ENCODE measurements at places on chromosomes 3 and 15.

GRCh38 chr3:191342006-191342405 lies 11.7 kb upstream of the UTS2B start:
- no peak for DNase-seq

DNA sequence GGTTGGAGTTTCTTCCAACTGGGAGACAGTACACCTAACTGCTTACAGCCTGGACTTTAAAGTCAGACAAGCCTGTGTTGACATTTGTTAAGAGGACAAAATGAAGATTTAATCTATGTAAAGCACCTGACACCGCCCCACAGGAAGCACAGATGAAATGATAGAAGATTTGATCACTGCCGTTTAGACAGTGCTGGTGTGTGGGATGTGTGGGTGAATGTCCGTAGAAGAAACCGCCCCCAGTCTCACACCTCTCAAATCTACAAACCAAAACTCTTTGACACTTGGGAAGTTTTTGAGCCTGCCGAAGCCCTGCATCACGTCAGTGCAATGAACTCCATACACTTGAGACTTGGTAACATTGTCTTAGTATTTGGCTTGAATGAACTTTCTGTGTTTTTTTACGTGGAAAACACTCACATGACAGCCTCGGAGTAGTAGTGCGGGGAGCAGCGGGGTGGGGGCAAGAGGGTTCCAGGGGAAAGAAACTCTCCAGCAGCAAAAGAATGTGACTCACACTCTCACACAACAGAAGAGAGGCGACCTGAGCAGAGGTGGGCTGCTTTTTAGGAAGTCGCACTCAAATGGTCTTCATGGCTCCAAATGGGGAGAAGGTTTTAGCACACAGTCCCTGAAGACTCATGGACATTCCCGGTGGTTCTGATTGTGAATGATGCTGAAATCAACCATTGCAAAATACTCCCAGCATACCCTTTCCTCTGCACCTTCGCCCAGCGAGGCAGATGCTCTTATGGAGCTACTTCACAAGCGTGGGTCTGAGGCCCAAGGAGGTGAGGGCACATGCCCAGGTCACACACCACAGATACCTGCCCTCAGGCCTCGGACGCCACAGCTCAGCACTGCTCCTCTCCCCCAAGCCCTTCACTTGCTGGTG lies 79.2 kb downstream of the SRGAP3 start:
- DNase-seq, result no peak

GRCh38 chr15:96353930-96354730 lies 23.6 kb downstream of the NR2F2 start:
- DNase-seq, result peak; percentile 85

GRCh38 chr3:180267202-180267843 lies 230.6 kb upstream of the PEX5L start:
- DNase-seq, result no peak

GRCh38 chr15:90063770-90064247 lies 38.5 kb downstream of the IDH2 start:
- no peak for DNase-seq

DNA sequence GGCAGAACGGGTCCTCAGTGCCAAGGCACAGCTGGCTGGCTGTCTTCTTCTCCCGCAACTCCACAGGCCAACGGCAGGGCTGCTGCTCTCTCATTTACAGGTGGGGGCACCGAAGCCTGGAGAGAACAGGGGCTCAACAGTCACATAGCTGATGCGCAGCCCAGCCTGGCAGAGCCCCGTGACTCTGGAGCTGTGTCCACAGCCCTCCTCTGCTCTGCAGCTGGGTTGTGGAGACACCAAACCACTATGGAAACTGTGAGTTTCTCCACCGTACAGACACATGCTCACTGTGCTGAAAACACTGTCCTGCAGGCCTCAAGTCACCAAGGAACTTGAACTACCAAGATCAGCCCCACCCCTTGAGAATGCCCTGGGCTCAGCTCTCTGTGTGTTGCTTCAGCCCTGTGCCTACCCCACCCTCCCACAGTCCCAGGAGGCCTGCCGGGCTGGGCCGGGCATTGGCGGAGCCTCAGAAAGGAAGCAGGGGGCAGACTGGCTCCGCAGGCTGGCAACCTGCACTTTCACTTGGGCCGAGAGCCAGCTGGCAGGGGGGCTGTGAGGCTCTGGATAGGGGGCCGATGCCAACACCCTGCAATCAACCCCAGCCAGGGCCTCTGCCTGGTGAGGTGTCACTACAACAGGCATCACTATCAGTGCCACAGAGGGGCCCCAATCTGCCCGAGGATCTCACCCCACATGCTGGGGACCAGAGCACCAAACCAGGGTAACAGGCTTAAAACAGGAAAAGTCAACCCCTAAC lies 113.7 kb upstream of the RPL32 start:
- DNase-seq, result peak; percentile 80

GRCh38 chr3:19213603-19214220 lies 65.4 kb downstream of the KCNH8 start:
- no peak for DNase-seq

DNA sequence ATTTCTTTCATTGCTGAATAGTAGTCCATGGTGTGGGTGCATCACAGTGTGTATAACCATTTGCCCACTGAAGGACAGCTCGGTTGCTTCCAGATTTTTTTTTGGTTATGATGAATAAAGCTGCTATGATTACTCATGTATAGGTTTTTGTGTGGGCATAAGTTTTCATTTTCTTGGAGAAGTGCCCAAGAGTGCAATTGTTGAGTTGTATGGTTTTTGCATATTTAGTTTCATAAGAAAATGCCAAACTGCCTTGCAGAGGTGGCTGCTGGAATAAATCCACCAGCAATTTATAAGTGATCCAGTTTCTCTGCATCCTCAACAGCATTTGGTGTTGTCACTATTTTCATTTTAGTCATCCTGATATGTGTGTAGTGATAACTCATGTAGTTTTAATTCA lies 8.4 kb upstream of the SPESP1 start:
- DNase-seq, result no peak

DNA sequence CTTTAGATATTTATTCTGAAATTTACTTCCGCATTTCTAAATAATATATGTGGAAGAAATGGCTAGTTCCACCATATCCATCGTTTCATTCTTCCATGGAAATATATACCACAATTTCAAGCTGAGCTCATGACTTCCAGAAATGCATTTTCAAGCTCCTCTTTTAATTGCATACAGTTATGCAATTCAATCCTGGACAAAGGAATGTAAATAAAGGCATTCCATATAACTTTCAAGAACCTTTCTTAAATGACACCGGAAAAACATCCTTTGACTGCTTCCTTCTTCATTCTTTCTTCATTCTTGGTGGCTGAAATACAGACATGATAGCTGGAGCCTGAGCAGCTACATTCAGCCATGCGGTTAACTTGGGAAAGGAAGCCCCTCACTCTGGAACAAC lies 185.2 kb upstream of the GADL1 start:
- DNase-seq, result no peak

DNA sequence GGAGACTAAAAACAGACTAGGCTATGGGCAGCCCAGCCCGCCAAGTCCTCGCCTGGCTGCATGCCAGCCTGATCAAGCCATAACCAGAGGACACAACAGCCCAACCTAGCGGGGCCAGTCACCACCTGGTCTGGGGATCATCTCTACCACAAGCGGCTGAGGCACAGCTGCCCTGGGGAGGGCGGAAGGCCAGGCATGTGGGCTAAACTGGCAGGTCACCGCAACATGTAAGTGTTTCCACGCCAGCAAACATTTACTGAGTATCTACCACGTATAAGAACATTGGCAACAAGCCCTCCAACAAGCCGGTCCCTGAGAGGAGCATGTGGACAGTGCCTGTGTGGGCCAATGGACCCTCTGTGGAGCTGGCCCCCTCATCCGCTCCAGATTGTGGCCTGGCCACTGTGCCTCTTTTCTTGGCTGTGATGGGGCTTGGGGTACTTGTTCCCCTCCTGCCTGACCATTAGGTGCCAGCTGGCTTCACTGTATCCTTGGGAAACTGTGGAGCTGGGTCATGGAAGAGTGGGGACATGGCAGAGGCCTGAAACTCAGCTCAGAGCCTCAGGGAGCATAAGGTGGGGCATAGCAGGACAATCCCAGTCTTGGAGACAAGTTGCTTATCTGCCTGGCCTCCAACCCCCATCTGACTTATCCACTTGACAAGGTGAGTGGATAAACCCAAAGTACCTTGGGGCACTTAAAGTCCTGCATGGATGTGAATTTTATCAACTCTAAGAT lies 9.0 kb downstream of the UBXN7 start:
- no peak for DNase-seq

- DNase-seq, result no peak
These were observed 70.7 kb downstream of the WNT5A start for GRCh38 chr3:55416331-55416821.

- no peak for DNase-seq
These were observed 134.2 kb downstream of the WNT7A start for GRCh38 chr3:13745636-13746035.

DNA sequence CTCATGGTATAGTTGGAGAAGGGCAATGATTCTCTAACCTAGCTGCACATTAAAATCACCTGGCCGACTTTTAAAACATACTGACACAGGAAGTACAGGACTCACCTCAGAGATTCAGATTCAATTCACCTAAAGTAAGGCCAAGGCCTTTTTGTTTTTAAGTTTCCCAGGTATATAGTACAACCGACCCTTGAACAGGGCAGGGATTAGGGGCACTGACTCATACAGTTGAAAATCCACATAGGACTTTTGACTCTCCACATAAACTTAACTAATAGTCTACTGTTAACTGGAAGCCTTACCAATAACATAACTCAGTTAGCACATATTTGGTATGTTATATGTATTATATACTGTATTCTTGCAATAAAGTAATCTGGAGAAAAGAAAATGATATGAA lies 129.5 kb upstream of the ABI3BP start:
- no peak for DNase-seq

DNA sequence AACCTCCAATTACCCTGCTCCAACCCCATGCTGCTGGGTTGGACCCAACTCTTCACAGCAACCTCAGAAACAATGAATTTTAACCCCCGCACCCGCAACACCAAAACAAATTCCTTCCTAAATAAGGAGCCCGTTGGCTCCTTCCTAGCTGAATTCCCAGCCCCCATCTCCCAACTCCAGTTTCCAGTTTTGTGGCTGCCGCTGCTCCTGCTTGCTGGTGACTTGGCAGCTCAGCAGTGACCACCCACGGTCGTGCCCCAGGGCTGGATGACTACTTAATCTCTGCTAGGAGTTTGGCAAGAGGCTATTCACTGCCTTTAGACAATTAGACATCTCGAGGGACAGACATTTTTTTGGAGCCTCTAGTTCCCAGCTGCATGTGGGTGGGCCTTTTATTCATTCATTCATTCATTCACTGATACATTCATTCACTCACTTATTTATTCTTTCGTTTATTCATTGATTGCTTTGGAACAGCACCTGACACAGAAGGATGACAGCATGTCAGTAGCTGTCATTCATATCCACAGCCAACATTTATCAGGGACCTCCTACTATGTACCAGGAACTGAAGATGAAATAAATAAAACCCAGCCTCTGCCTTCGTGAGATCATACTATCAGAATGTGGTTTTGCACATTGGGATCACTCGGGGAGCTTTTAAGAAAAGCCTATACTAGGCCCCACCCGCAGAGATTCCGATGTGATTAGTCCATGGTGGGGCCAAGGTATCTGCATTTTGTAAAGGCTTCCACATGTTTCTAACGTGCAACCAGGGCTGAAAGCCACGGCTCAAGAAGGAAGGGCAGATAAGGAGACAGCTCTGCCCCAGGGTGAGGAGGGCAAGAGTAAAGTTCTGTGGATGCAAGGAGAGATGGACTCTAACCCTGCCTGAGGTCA lies 256.5 kb downstream of the SHQ1 start:
- peak; percentile 87 for DNase-seq

DNA sequence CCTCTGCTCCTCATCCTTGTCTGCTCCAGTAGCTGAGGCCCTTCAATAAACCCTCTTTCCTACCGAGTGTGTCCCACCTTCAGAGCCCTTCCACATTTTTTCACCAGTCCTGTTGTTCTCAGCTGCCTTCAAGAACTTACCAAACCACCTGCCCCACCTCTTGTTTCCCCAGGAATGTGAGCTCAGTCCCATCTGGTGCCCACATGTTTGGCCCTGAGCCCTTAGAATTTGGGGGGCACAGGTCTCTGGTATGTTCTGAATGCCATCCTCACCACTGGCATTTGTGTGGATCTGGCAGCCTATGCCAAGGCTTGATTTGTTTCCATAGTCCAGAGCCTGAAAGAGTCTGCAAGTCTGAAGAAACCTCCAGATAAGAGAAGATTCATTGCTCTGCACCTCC lies 315.2 kb upstream of the PPP2R3A start:
- no peak for DNase-seq

- no peak for DNase-seq
These were observed 4.0 kb upstream of the SEMA3F start for GRCh38 chr3:50150863-50151686.

- DNase-seq, result no peak
These were observed 638.0 kb downstream of the OTOL1 start for GRCh38 chr3:162134571-162134970.

- DNase-seq, result no peak
These were observed 887.4 kb upstream of the ROBO1 start for GRCh38 chr3:80655216-80655615.

GRCh38 chr3:17820704-17821103 lies 78.3 kb upstream of the TBC1D5 start:
- no peak for DNase-seq

GRCh38 chr3:150412561-150413231 lies 4.6 kb downstream of the TSC22D2 start:
- DNase-seq, result no peak

GRCh38 chr3:153652076-153652475 lies 469.1 kb upstream of the ARHGEF26 start:
- no peak for DNase-seq
